ENCODE measurements at places on chromosomes 1 and 21. TPM values are rescaled to one million over a fixed set of nuclear protein-coding genes. Genes with fewer than 3 reads are reported as not detected.

Gene RAB25
- polyA plus RNA-seq: 156 TPM

Gene SEC22B
- polyA plus RNA-seq: 24.4 TPM

Gene NLRP3
- polyA plus RNA-seq: 27.9 TPM

DNA sequence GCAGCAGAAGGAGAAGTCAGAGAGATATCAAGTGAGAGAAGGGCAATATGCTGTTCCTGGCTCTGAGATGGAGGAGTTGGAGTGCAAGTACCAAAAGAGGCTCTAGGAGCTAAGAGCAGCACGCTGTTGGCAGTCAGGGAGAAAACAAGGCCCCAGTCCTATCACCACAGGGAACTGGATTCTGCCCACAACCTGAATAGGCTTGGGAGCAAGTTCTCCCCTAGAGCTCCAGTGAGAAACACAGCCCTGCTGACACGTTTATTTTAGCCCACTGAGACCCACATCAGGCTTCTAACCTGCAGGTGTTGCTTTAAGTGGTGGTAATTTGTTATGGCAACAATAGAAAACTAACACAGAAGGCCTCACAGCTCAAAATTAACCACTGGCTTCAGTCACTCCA is 31.8 kb upstream of the ZNF644 start:
- no peak overlapping the region for H3K4me3 ChIP-seq
- H3K27me3 ChIP-seq: no peaks in the 10 kb centered on the region
- H3K27ac ChIP-seq: no peak overlapping the region
- DNase-seq: no peak

DNA sequence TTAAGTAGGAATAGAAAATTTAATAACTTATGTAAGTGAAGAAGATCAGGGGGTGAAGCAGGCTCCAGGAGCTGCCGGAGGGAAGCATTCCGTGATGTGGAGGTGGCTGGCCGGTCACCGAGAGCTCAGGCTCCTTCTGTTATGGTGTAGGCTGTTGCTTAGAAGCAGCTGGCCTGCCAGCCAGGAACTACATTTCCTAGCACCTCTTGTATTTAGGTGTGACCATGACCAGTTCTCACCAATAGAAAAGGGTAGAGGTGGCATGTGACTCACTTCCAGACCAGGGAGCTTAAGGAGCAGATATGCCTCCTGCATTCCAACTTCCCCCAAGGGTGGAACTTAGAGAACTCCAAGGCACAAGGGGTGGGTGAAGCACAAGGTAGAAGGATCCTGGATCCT is 120.7 kb downstream of the ACTL8 start:
- H3K4me1 ChIP-seq: no peaks in the 10 kb centered on the region
- no peak overlapping the region for H3K27ac ChIP-seq
- H3K27me3 ChIP-seq: peaks cover 5% of the 10 kb centered on the region
- no peak for DNase-seq
- no peaks in the 10 kb centered on the region for H3K36me3 ChIP-seq
- H3K4me3 ChIP-seq: no peak overlapping the region

DNA sequence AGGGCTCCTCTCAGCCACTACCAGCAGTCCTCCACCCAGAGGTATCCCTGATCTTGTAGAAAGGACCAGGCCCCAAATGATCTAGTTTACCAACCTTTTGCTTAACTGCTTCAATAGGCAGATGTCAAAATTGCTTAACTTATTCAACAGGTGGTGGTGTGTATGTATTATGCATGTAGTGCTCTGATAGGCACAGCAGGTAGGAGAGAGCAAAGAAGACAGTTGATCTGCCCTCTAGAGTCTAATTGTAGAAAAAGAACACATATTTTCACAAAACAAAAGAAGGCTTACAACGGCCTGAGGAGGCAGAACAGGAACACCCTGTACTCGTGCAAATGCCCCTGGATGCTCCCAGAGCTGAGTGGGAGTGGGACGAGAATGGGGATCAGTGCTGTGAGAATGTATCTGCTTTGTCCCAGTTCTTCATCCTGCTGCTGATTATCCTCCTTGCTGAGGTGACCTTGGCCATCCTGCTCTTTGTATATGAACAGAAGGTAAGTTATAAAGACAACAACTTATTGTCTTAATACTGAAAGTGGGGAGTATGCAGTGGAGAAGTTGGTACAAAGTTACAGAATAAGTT is 21.1 kb downstream of the CD53 start:
- no peaks in the 10 kb centered on the region for H3K27me3 ChIP-seq
- H3K27ac ChIP-seq: no peak overlapping the region
- no peak overlapping the region for H3K4me3 ChIP-seq
- H3K4me1 ChIP-seq: no peaks in the 10 kb centered on the region

GRCh38 chr1:238642231-238642630 is 744.1 kb upstream of the CHRM3 start:
- no peaks in the 10 kb centered on the region for H3K27me3 ChIP-seq
- H3K27ac ChIP-seq: no peak overlapping the region
- no peaks in the 10 kb centered on the region for H3K36me3 ChIP-seq

Measured in lung (tissue), 17 donors.